ENCODE measurements at places on chromosomes 1 and 21.
A peak's percentile ranks its signal among the peaks of the same experiment; 100 is the strongest.

GRCh38 chr1:32693455-32694174, 9.0 kb downstream of the SYNC start:
- no peak for DNase-seq

DNA sequence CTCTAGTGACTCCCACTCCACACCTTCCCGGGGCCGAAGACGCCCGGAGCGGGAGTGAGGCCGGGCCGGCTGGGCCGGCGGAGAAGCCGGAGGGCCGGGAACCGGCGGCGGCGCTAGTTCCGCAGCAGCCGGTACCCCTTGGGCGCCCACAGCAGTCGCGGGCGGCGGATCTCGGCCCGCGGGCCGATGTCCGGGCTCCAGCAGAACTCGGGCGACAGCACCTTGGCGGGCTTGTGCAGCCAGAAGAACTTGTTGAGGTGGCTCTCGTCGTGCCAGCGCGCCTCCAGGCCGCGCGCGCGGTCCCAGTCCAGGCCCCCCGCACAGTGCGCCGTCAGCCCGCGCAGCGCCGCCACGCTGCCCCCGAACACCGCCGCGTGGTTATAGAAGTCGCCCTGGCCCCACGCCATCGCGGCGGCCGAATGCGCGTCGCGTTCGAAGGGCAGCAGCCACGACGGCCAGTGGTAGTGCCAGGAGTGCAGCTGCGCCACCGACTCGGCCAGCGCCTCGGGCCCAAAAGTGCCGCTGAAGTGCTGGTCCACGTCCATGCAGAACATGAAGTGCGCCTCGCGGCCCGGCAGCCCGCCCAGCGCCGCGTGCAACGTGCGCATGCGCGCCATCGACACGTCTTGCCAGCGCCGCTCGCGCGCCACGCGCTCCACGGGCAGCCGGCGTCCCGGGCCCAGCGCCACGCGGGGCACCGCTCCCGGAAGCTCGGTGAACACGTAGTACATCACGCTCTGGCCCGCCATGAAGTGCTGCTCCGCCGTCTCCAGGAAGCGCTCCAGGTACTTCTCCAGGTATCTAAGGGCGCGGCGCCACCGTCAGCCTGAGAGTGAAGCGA, 14.0 kb downstream of the A3GALT2 start:
- DNase-seq: no peak

- DNase-seq: no peak
Observed at GRCh38 chr1:226073184-226073950, 10.9 kb downstream of the H3-3A start.

- no peak for DNase-seq
Observed at GRCh38 chr1:29811247-29811646, 574.9 kb downstream of the PTPRU start.

GRCh38 chr1:29156543-29157268, 25.0 kb downstream of the SRSF4 start:
- no peak for DNase-seq

DNA sequence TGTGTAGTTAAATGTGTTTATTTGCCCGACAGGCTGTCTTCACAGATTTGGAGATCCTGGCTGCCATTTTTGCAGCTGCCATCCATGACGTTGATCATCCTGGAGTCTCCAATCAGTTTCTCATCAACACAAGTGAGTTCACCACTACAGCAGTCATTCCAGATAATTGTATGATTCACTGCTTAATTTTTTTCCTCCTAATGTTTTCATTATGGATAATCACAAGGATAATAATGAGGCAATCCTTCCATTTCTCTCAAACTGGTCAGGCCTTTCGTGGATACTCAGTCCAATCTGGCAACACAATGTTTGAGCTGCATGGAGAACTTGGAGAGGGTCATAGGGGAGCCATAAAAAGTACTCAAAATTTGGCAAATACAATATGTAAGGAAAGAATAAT, 168.3 kb upstream of the SGIP1 start:
- no peak for DNase-seq

DNA sequence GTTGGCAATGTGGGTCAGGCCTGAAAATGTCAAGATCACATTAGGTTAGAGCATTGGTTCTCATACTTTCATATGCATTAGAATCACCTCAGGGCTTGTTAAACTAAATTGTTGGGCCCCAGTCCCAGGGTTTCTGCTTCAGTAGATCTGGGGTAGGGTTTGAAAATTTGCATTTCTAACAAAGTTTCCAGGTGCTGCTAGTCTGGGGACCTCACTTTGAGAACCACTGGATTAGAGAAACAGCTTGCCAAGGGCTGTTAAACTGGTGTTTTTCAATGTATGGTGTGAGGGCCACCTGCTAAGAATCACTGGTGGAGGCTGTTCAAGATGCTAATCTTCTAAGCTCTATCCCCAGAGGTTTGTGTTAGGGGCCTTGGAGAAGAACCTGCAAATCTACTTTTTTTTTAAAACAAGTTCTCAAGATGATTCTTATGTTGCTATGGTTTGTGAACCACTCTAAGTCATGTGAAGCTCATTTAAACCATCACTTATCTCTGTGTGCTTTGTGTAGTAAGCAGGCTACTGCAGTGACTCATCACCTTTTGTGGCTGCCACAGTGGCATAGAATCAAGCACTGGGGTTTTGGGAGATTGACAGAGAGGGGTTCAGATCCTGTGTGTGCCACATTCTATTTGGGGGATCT, 152.2 kb downstream of the S1PR1 start:
- DNase-seq: no peak

GRCh38 chr1:242401937-242402336, 122.6 kb downstream of the PLD5 start:
- DNase-seq: no peak

DNA sequence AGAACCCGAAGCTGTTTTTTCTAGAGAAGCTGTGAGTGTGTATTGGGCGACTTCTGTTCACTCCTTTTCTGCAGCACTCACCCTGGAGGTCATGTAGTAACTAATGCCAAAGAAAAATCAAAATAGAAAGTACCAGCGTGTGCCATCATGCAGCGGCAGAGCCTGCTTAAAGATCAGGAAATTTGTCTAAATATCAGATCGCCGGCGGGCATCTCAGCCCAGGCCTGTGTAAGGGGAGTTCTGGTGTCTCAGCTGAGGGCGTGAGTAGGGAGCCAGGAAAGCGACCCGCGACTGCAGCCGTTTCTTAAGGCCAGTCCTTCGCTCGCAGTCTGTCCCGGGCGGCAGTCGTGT, 768 bp downstream of the EDARADD start:
- peak; percentile 7 for DNase-seq

- no peak for DNase-seq
Observed at GRCh38 chr1:90726425-90726985, 9.4 kb upstream of the BARHL2 start.

DNA sequence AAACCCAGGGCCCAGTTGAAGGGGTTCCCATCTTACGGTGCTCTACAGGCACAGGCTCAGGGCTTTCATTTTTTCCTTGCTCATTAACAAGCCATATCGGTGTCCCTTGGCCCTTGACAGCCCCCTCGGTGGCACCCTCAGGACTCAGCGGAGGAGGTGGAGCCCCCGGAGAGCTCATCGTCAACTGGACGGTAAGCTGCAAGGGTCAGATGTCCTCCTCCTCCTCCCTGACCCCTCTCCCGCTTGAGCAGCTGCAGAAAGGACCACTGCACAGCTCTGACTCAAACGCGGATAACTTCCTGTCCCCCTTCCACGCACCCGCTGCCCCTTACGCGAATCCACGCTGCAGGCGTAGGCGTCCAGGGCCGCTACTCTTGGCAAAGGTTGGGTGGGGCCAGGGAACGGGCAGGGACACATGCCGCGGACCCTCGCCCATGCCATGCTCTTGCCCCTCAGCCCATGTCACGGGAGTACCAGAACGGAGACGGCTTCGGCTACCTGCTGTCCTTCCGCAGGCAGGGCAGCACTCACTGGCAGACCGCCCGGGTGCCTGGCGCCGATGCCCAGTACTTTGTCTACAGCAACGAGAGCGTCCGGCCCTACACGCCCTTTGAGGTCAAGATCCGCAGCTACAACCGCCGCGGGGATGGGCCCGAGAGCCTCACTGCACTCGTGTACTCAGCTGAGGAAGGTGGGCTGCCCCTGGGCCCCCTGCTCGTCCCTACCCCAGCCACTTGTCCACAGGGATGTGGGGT, 14.7 kb downstream of the TMEM81 start:
- no peak for DNase-seq

GRCh38 chr1:85142753-85143152, 58.1 kb downstream of the SYDE2 start:
- DNase-seq: no peak
